ENCODE measurements at places on chromosomes 3 and 15.

DNA sequence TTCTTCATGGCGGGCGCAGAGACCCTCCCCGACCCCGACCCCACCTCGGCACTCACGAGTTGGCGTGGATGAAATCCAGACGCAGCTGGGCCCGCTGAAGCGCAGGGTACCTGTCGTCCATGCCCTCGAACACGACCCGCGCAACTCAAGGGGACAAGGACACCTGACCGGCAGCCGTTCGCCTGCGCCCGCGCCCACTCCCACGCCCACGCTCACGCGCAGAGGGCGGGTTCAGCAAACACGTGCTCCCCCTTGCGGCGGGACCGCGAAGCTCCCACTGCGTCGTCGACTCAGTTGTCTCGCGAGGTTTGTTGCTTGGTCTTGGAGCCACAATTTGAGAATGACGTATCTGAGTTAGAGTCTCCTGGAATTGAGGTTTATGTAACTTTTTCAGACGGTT is at the start of gene MORC1:
MORC1 (minus strand) TSS at position 196 of the 400 bp plus-strand sequence; CDS start at position 121, 75 bp downstream.
- DNase-seq: no peak

DNA sequence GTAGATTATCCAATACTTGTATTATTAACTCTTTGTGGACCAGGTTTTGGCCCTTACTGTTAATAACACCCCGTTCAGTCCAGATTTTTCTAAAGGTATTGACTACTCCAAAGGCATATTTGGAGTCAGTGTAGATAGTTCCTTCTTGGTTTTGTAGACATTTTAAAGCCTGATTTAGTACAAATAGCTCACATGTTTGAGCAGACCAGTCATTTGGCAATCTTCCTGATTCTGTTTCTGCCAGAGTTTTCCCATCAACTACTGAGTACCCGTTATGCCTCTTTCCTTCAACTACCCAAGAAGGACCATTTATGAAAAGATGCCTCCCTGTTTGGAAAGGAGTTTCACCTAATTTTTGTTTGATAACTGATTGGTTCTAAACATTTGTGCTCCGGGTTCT is 82.0 kb downstream of the CHCHD4 start:
- DNase-seq: no peak

- no peak for DNase-seq
Observed at GRCh38 chr15:100526027-100526481, 2.7 kb downstream of the CERS3 start.

- no peak for DNase-seq
Observed at GRCh38 chr3:125513490-125514115, 6.4 kb downstream of the SNX4 start.

DNA sequence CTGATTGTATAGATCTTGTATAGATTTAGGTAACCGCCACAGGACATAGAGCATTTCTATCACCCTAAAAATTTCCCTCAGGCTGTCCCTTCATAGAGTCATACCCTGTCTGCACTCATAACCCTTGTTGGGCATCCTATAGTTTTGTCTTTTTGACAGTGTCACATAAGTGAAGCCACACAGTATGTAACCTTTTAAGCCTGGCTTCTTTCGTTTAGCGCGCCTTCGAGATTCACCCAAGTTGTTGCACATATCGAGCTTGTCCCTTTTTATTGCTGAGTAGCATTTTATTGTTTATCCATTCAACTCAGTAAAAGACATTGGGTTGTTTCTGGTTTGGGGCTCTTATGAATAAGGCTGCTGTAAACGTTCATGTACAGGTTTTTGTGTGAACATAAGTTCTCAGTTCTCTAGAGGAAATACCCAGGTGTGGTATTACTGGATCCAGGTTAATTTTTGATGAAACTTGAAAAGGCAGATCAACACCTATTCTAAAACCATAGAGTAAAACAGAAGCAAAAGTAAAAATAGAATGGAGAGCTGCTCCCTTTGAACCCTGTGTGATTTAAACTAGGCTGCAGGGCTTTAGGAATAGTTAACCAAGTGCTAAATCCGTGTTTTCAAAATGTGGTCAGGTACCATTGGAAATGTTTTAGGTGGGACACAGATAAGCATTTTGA is 49.5 kb downstream of the CD86 start:
- DNase-seq: no peak

GRCh38 chr3:126114443-126115386 is 30.8 kb upstream of the SLC41A3 start:
- DNase-seq: no peak

GRCh38 chr3:143529798-143530197 is 318.5 kb downstream of the SLC9A9 start:
- no peak for DNase-seq

All from GF-D8 (cell line).